ENCODE measurements at places on chromosomes 5 and 9. TPM values are rescaled to one million over a fixed set of nuclear protein-coding genes. Genes with fewer than 3 reads are reported as not detected.

GRCh38 chr5:149254506-149254905 is 17.2 kb upstream of the AFAP1L1 start:
- H3K4me3 ChIP-seq, result no peak overlapping the region
- H3K36me3 ChIP-seq, result no peaks in the 10 kb centered on the region
- peak; percentile 59 for DNase-seq
- no peaks in the 10 kb centered on the region for H3K27me3 ChIP-seq
- H3K27ac ChIP-seq, result no peak overlapping the region

- 0 out of 2 replicates have a peak, but pooled peaks cover 2% of the 10 kb centered on the region for H3K27me3 ChIP-seq
- no peak overlapping the region for H3K27ac ChIP-seq
- no peak overlapping the region for H3K4me3 ChIP-seq
- peaks cover 2% of the 10 kb centered on the region for H3K36me3 ChIP-seq
- no peak for DNase-seq
Measured at GRCh38 chr9:2602704-2603116, 18.9 kb upstream of the VLDLR start.

- no peaks in the 10 kb centered on the region for H3K4me1 ChIP-seq
- DNase-seq, result peak; percentile 51
- no peak overlapping the region for H3K4me3 ChIP-seq
- H3K27me3 ChIP-seq, result no peaks in the 10 kb centered on the region
Measured at GRCh38 chr9:81522716-81523551, 166.4 kb downstream of the TLE1 start.

DNA sequence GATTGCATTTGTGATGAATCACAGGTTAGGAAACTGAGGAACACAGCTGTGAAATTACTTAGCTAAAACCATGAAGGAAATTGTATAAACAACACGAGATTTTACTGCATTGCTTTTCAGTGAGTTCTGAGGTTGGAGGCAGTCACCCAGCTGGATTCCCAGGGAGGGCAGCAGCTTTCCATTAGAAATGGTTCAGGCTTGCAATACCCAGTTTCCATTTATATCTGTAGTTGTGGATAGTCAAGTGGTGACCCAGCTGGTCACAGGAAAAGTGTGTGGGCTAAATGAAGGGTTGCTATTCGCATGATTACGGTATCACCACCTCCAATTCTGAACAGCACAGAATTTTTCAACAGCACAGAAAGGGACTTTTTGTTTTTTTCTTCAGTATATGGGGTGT is 34.3 kb upstream of the SPATA31D4 start:
- no peaks in the 10 kb centered on the region for H3K27me3 ChIP-seq
- no peak overlapping the region for H3K27ac ChIP-seq
- no peaks in the 10 kb centered on the region for H3K36me3 ChIP-seq
- no peaks in the 10 kb centered on the region for H3K4me1 ChIP-seq
- no peak for DNase-seq
- H3K4me3 ChIP-seq, result no peak overlapping the region

MRRF gene
- 31.6 TPM for total RNA-seq
